Activated T-cell treated with anti-CD3 and anti-CD28 coated beads, Interleukin-2, amount 50 U/mL, for 72 hours (primary cell): ENCODE measurements at places on chromosomes 16 and 17. TPM values are rescaled to one million over a fixed set of nuclear protein-coding genes. Genes with fewer than 3 reads are reported as not detected.

- H3K27ac ChIP-seq, result no peak overlapping the region
- H3K27me3 ChIP-seq, result peaks cover 71% of the 10 kb centered on the region
- no peak overlapping the region for H3K4me3 ChIP-seq
- no peak for DNase-seq
- H3K36me3 ChIP-seq, result no peaks in the 10 kb centered on the region
Observed at GRCh38 chr17:4648741-4649140, 7.3 kb upstream of the ALOX15 start.

GRCh38 chr17:72891627-72892026 is 200.9 kb downstream of the SLC39A11 start:
- DNase-seq, result no peak
- H3K36me3 ChIP-seq, result peaks cover 2% of the 10 kb centered on the region
- H3K27ac ChIP-seq, result no peak overlapping the region
- H3K4me1 ChIP-seq, result peaks cover 24% of the 10 kb centered on the region
- no peak overlapping the region for H3K4me3 ChIP-seq

GRCh38 chr16:12434567-12434966 is 369.1 kb downstream of the CPPED1 start:
- H3K4me3 ChIP-seq, result no peak overlapping the region
- no peak overlapping the region for H3K27ac ChIP-seq
- no peaks in the 10 kb centered on the region for H3K27me3 ChIP-seq
- DNase-seq, result no peak
- peaks cover 9% of the 10 kb centered on the region for H3K36me3 ChIP-seq

GRCh38 chr16:75415169-75415905 is 18.0 kb downstream of the CFDP1 start:
- DNase-seq, result no peak
- H3K27ac ChIP-seq, result peak overlapping the region; percentile 85
- no peaks in the 10 kb centered on the region for H3K27me3 ChIP-seq

GRCh38 chr17:41308918-41309359 is at the start of gene KRTAP16-1:
TSS of gene KRTAP16-1 (minus strand) at chr17:41309309. CDS start at chr17:41309253, 56 bp downstream.
- peak within 1 kb of the TSS; percentile 80 for H3K4me3 ChIP-seq
- peaks cover 42% of the 10 kb centered on the region for H3K4me1 ChIP-seq
- H3K27me3 ChIP-seq, result no peaks in the 10 kb centered on the region
- DNase-seq, result peak; percentile 38
- H3K36me3 ChIP-seq, result no peaks in the 10 kb centered on the region

The TEKT1 gene
- total RNA-seq, result not detected

The ERN1 gene
- 98.3 TPM for total RNA-seq

DNA sequence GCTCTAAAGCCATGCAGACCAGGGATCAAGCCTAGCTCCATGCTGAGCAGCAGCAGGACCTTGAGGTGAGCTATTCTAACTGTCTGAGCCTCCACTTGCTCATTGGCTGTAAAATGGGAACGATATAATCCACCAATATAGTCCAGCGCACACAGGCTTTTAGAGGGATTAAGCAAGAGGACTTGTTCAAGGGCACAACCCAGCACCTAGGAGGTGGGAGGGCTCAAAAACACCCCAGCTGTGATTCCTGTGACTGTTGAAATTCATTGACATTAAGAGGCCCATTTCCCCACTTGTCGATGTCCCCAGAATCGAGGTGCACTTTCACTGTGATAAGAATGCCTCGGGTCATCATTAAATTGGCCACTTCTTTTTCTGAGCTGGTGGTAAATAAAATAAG is 4.1 kb downstream of the USH1G start:
- no peak for DNase-seq
- no peaks in the 10 kb centered on the region for H3K36me3 ChIP-seq
- peaks cover 25% of the 10 kb centered on the region for H3K27me3 ChIP-seq
- H3K4me1 ChIP-seq, result no peaks in the 10 kb centered on the region

The SULT1A3 gene
- total RNA-seq, result 20.1 TPM

DNA sequence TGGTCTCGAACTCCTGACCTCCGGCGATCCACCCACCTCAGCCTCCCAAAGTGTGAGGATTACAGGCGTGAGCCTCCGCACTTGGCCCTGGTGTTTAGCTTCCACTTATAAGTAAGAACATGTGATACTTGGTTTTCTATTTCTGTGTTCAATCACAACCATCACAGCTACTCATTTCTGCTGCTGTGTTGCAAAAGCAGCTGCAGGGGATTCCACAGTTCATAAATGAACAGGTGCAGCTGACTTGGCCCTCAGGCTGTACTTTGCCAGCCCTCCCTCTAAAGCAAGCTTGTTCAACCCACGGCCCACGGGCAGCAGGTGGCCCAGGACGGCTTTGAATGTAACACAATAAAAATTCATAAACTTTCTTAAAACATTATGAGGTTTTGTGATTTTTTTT is 79.2 kb downstream of the SLC39A11 start:
- no peak for DNase-seq
- peaks cover 13% of the 10 kb centered on the region for H3K4me1 ChIP-seq
- no peak overlapping the region for H3K27ac ChIP-seq

GRCh38 chr16:82936941-82937551 is 310.3 kb downstream of the CDH13 start:
- no peak overlapping the region for H3K27ac ChIP-seq
- H3K4me1 ChIP-seq, result no peaks in the 10 kb centered on the region

DNA sequence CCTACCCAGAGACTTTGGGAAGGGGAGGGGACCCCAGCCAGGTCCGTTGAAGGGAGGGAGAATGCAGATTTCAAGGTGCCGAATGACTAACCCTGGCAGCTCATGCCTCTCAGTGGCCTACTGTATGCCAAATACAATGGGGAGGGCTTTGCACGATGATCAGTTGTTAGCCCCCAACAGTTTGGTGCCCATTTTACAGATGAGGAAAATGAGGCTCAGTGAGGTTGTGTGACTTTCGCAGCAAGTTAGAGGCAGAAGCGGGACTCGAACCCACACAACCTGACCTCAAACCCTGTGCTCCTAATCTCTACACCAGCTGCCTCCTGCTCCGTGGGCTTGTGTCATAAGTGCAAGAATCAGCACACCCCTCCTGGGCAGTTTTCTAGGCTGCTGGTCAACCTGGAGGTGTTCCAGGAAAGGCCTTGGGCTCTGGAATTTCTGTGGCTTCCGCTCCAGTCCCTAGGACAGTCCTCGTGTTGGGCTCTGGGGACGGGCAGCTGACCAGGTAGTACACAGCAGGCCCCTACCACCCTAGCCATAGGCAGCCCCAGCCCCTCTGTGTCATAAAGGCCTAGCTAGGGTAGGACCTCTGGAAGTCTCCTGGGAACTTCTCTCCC is 11.9 kb upstream of the NAGPA start:
- H3K27ac ChIP-seq, result no peak overlapping the region
- no peak for DNase-seq
- no peaks in the 10 kb centered on the region for H3K4me1 ChIP-seq
- H3K4me3 ChIP-seq, result no peak overlapping the region
- no peaks in the 10 kb centered on the region for H3K27me3 ChIP-seq

The SCIMP gene
- not detected for total RNA-seq

- H3K4me1 ChIP-seq, result peaks cover 65% of the 10 kb centered on the region
- no peaks in the 10 kb centered on the region for H3K27me3 ChIP-seq
- H3K4me3 ChIP-seq, result peak overlapping the region; percentile 89
- DNase-seq, result peak; percentile 62
Observed at GRCh38 chr17:29591146-29591736, 1.7 kb upstream of the ANKRD13B start.

GRCh38 chr16:15452246-15452855 is 18.0 kb downstream of the BMERB1 start:
- no peaks in the 10 kb centered on the region for H3K4me1 ChIP-seq
- no peaks in the 10 kb centered on the region for H3K36me3 ChIP-seq
- no peak overlapping the region for H3K4me3 ChIP-seq
- no peak for DNase-seq
- H3K27me3 ChIP-seq, result no peaks in the 10 kb centered on the region
- H3K27ac ChIP-seq, result no peak overlapping the region

The CEP295NL gene
- 0.12 TPM for total RNA-seq

- DNase-seq, result no peak
- H3K4me3 ChIP-seq, result no peak overlapping the region
- peaks cover 50% of the 10 kb centered on the region for H3K27me3 ChIP-seq
- no peak overlapping the region for H3K27ac ChIP-seq
- no peaks in the 10 kb centered on the region for H3K36me3 ChIP-seq
- no peaks in the 10 kb centered on the region for H3K4me1 ChIP-seq
Observed at GRCh38 chr17:49894761-49895160, 46.9 kb upstream of the TAC4 start.

GRCh38 chr16:1125471-1125870 is 27.4 kb upstream of the CACNA1H start:
- no peaks in the 10 kb centered on the region for H3K4me1 ChIP-seq
- no peaks in the 10 kb centered on the region for H3K36me3 ChIP-seq
- DNase-seq, result peak; percentile 20

DNA sequence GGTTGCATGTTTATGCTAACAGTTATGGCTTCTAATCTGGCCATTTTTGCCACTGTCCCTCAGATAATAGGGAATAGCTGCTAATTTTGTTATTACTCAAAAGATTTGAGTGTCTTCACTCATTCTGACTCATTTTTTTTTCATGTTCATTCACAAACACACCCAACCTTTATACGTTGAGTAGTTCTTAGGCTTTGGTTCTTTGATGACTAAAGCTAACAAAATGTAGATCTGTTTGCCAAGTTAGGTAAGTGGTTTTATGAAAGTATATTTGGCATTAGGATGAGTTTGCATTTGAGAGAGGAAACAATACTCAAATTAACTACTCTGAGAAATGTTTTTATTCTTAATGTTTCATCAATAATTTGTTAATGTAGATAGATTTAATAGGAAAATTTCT is 3.6 kb downstream of the MAP2K4 start:
- no peaks in the 10 kb centered on the region for H3K36me3 ChIP-seq
- H3K4me1 ChIP-seq, result peaks cover 78% of the 10 kb centered on the region
- H3K27me3 ChIP-seq, result peaks cover 7% of the 10 kb centered on the region
- no peak overlapping the region for H3K27ac ChIP-seq

DNA sequence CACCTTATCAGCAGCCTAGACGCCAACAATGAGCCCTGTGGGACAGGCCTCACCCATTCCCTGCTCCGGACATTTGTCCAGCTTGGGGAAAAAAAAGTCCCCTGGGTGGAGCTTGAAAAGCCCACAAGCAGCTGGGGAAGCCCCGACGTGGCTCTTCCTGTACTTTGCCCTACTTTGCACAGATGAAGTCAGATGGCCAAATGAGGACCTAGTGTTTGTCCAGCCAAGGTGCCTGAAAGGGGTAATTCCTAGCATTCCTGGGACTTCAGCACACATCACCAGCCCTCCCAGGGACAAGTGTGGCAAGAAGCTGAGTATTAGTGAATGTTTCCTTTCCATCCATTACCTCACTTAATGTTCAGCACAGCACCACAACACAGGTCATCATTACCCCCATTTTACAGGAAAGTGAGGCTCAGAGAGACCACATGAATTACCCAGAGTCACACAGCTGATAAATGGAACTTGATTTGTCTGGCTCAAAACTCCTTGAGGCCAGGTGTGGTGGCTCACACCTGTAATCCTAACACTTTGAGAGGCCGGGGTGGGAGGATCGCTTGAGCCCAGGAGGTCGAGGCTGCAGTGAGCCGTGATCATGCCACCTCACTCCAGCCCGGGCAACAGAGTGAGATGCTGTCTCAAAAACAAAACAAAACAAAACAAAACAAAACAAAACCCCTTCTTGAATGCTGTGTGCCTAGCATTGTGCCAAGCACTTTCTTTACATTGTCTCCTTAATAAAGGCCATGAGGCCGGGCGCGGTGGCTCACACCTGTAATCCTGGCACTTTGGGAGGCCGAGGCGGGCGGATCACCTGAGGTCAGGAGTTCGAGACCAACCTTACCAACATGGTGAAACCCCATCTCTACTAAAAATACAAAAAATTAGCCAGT is 19.9 kb upstream of the PLLP start:
- peaks cover 8% of the 10 kb centered on the region for H3K27me3 ChIP-seq
- no peaks in the 10 kb centered on the region for H3K36me3 ChIP-seq
- no peak overlapping the region for H3K4me3 ChIP-seq
- DNase-seq, result no peak
- H3K4me1 ChIP-seq, result peaks cover 11% of the 10 kb centered on the region

The RHBDF1 gene
- 0.53 TPM for total RNA-seq

- H3K36me3 ChIP-seq, result no peaks in the 10 kb centered on the region
- DNase-seq, result no peak
- peaks cover 57% of the 10 kb centered on the region for H3K27me3 ChIP-seq
Observed at GRCh38 chr17:38558728-38559050, 47.1 kb downstream of the SRCIN1 start.

DNA sequence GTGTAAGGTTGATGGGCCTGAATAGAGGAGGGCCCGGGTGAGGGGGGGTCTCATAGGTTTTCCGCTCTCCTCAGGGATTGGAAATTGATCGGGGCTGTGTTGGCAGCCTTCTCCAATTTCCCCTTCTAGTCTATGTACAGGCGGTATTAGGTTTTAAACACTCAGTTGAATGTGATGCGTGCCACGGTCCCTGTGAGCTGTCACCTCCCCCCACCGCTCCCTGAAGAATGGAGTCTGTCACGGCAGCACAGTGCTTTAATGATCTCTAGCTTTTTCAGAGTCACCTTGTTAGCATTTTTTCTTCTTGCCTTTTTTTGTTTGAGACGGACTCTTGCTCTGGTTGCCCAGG is 800 bp downstream of the COX4I1 start:
- H3K4me3 ChIP-seq, result peak overlapping the region; percentile 92
- peaks cover 22% of the 10 kb centered on the region for H3K36me3 ChIP-seq
- no peaks in the 10 kb centered on the region for H3K27me3 ChIP-seq
- DNase-seq, result peak; percentile 35
- H3K4me1 ChIP-seq, result peaks cover 63% of the 10 kb centered on the region

The CLEC10A gene
- total RNA-seq, result not detected

DNA sequence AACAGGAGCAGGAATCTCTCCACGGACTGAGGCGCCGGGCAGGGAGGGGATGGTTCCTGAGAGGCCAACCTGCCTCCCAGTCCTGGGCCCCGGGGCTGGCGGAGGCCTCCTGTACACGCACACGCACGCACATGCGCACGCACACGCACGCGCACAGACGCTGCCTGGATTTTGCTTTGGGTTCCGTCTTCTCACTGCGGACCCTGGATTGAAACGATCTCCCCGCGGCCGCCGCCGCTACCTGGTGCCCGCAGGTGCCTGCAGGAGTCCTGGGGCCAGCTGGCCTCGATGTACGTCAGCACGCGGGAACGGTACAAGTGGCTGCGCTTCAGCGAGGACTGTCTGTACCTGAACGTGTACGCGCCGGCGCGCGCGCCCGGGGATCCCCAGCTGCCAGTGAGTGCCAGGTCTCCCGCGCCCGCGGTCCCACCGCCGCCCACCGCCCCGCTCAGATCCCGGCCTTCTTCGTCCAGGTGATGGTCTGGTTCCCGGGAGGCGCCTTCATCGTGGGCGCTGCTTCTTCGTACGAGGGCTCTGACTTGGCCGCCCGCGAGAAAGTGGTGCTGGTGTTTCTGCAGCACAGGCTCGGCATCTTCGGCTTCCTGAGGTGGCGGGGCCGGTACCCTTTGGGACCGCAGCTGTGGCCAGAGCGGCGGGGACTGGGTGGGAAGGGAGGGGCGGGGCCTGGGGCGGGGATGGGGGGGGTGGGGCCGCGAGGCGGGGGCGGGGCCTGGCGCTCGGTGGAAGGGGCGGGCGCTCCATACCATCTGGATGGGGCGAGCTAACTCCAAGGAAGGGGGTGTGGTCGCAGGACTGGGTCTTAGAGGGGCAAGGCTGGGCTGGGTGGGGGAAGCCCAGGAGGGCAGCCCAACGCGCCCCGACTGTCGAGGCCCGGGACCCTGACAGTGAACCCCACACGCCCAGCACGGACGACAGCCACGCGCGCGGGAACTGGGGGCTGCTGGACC is 12.3 kb downstream of the CES4A start:
- DNase-seq, result peak; percentile 64
- no peaks in the 10 kb centered on the region for H3K27me3 ChIP-seq
- H3K36me3 ChIP-seq, result peaks cover 5% of the 10 kb centered on the region
- H3K27ac ChIP-seq, result peak overlapping the region; percentile 82
- H3K4me1 ChIP-seq, result peaks cover 36% of the 10 kb centered on the region
- peak overlapping the region; percentile 84 for H3K4me3 ChIP-seq
